ENCODE measurements at places on chromosomes 6 and 20.

GRCh38 chr20:21661488-21662055 lies 43.9 kb upstream of the PAX1 start:
- no peak for DNase-seq

- peak; percentile 95 for DNase-seq
Observed at GRCh38 chr20:59032023-59032712, at the start of gene ATP5F1E. Gene ATP5F1E (minus strand): TSS chr20:59032335. CDS start chr20:59032251, 84 bp downstream.

- no peak for DNase-seq
Observed at GRCh38 chr6:25194172-25194678, 84.9 kb upstream of the CARMIL1 start.

DNA sequence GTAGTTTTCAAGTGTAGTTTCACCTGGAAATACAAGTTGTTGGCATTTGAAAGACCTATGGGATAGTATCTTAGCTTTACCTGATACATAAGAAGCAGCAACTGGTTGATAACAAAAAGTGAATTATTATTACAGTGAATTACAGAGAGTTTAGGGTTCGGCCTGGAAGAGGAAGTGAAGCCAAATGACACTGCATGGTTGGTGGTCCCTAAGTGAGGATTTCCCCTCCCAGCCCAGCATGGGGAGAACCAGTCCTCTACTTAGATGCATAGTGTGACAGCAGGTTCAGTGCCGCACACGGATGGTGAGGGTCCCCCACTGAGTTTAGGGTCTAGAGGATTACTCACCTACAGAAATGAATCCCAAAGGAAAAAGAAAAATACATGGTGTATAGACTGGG lies 18.1 kb downstream of the HLA-DPB1 start:
- no peak for DNase-seq

DNA sequence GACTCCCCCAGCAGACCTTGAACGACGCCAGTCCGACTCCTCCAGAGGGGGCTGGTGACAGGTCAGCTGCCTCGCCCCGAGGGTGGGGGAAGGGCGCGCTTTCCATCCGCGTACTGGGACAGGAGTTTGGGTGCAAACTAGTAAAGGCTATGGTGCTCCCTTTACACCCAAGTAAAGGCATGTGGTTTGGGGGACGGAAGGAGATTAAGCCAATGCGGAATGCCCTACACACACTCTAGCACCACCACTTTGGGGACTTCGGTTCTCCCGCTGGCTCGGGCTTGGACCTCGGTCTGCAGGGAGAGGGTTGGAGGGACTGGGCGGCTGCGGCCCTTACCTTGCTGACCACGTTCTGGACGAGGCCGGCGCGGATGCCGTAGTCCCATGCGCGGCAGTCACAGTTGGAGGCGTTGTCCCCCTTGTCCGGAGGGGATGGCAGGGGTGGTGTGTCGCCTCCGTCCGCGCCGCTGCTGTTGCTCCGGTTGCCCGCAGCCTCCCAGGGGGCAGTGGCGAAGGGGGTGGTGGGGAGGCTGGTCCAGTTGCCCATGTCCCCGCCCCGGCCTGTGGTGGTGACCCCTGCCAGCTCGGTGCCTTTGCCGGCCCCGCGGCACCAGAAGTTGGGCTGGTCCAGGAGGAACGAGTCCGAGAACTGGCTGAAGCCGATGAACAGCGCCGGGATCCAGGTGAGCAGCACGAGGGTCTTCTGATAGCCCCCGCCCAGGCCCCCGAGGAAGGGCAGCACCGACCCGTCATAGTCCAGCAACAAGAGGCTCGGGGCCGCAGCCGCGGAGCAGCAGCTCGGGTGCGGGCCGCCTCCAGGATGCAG lies 1.1 kb downstream of the SLC22A23 start:
- peak; percentile 5 for DNase-seq
